ENCODE measurements at places on chromosomes 2 and 18.

DNA sequence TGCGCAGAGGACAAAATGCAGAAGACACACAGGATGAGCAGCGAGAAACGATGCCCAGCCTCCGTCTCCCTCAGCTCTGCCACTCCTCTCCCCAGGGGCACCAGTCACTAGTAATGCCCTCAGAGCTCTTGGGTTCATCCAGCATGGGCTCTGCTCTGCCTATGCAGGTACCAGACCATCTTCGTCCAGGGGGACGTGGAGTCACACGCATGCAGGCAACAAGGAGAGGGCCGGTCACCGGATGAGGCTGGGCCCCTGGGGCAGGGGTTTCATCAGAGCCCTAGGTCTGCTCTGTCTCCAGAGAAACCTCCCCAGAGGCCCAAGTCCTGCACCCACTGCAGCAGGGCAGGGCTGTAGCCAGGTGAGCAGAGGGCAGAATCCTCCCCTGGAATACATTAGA, 23.9 kb downstream of the RAB31 start:
- DNase-seq = no peak

DNA sequence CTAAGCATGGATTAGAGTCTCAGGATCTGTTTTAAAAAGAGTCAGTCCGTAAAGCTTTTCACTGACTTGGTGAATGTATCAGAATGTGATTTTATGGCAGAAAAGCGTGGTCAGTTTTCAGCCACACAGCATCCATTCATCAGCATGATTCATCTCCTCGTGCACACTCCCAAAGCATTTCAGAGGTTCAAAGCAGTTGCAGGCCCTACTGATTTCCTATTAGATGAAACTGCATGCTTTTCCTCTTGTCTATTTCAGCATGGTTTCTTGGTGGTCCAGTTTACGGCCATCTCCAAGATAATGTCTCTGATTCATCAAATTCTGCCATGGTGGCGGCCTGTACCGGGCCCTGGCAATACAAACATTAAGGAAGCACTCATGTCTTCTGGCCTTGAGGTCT, 4.8 kb upstream of the PARD6G start:
- DNase-seq = no peak

GRCh38 chr2:95272299-95272751, 1.9 kb upstream of the PROM2 start:
- DNase-seq = no peak

GRCh38 chr2:140242889-140243288, 1462.7 kb upstream of the NXPH2 start:
- DNase-seq = no peak

DNA sequence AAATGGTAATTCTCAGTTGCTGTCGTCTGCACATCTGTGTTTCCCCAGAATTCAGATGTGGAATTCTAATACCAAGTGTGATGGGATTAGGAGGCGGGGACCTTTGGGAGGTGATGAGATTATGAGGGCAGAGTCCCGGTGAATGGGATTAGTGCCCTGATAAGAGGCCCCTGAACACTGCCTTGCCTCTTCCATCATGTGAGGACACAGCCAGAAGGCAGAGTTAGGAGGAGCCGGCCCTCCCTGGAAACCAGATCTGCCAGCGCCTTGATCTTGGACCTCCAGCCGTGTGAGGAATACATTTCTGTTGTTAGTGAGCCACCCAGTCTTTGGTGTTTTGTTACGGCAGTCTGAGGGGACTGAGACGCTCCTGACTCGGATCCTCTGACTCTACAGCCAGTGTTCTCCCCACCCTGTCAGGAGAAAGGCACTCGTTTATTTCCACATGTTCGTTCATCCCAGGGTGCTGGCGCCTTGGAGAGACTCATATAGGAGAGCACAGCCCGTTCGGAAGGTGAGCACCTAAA, 395.0 kb downstream of the ZNF516 start:
- no peak for DNase-seq

GRCh38 chr2:176251928-176252327, 17.3 kb upstream of the MTX2 start:
- no peak for DNase-seq
